Activated CD4-positive, alpha-beta T cell treated with anti-CD3 and anti-CD28 coated beads, Interleukin-2, amount 10 ng/mL, durations not matched to agents 7 days and 5 days (primary cell): ENCODE measurements at places on chromosomes 1 and 21. TPM values are rescaled to one million over a fixed set of nuclear protein-coding genes. Genes with fewer than 3 reads are reported as not detected.

DNA sequence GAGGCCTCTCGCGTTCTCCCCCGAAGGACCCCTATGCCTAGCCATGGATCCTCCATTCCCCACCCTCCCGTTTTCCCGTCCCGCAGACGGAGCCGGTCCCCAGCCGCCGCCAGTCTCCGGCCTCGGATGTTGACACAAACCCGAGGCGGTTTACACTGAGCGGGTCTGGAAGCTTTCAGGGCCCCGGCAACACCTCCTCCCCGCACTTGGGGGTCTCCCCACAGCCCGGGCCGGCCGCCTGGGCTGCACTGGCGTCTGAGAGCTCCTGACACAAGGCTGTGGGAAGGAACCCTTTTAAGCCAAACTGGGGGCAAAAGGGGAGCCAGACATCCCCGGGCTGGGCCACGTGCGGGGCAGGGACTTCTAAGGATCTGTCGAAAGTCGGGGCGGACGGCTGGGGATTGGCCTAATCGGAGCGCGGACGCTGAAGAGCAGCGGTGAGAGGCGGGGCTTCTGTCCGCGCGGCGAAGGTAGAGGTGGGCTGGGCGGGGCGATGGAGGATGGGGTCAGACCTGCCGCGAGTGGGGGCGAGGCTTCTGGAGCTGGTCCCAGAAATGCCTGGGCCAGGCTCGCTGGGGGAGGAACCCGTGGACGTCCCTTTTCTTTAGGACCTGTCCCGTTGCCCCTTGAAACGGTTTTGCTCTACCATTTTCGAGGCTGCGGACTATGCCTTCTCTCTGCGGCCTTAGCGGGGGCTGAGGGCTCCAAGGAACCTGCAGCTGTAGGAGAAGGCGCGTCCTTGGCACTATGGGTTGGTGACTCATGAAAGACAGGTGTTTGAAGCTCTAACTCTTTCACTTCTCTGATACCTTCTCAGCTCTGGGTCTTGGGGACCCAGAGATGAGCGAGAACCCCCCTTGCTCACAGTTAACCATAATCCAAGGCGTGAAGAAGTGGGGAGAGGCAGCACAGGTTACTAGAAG lies 1.2 kb upstream of the HPCAL4 start:
- DNase-seq, result no peak

GRCh38 chr1:113042285-113043143 lies 30.5 kb upstream of the LRIG2 start:
- peak; percentile 20 for DNase-seq

The PLEKHA6 gene
- total RNA-seq, result not detected

- no peak for DNase-seq
These were observed 461.2 kb downstream of the MATN1 start for GRCh38 chr1:30262158-30262557.

DNA sequence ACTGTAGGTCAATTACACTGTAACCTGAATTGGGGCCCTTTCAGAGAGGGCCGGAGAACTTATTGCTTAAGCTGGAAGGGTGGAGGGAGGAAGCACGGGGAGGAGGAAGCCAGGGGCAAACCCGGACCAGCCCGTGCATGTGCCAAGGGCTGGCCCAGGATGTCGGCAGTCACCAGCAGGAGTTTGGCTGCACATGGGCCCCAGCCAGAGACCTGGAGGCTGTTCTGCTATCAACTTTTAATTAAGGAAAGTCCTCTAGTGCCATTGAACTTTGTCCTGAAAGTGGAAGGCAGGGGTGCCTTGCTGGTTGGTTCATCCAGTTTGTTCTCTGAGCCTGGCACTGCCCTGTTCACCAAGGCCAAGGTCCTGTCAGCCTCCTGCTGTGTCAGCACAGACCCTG lies 200.8 kb upstream of the VAMP3 start:
- no peak for DNase-seq

The DUSP10 gene
- total RNA-seq, result 11.3 TPM

The LCE2A gene
- total RNA-seq, result not detected

DNA sequence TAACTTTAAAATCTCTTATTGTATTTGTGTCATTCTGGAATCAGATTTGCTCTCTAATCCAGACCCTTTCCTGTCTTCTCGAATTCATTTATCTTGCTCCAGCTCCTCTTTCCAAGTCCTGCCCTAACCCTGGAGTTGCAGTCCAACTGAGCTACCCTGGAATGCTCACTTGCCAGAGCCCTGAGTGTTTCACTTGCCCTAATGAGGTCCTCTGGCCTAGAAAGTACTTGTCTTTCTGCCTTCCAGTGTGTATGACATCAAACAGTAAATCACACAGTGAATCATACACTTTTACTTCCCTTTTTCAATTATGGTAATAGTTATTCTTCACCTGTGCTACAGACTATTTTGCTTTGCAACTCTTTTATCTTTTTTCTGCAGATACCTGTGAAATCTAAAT lies 96.9 kb downstream of the NEK7 start:
- DNase-seq, result no peak

DNA sequence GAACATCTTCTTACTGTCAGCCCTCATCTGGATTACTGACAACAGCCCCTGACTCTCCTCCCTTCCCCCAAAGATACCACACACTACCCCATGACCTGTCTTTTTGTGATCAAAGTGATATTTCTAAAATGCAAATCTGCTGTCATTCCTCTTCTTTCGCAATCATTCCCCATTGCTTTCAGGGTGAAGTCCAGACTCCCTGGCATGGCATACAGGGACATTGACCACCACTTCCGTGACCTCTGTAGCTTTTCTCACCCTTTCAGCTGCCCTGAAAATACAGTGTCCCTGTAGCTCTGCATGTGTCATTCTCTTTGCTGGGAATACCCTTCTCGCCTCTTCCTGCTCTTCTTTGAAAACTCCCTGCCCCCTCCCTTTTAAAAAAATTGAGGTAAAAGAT lies 4.1 kb downstream of the SERINC2 start:
- DNase-seq, result no peak

DNA sequence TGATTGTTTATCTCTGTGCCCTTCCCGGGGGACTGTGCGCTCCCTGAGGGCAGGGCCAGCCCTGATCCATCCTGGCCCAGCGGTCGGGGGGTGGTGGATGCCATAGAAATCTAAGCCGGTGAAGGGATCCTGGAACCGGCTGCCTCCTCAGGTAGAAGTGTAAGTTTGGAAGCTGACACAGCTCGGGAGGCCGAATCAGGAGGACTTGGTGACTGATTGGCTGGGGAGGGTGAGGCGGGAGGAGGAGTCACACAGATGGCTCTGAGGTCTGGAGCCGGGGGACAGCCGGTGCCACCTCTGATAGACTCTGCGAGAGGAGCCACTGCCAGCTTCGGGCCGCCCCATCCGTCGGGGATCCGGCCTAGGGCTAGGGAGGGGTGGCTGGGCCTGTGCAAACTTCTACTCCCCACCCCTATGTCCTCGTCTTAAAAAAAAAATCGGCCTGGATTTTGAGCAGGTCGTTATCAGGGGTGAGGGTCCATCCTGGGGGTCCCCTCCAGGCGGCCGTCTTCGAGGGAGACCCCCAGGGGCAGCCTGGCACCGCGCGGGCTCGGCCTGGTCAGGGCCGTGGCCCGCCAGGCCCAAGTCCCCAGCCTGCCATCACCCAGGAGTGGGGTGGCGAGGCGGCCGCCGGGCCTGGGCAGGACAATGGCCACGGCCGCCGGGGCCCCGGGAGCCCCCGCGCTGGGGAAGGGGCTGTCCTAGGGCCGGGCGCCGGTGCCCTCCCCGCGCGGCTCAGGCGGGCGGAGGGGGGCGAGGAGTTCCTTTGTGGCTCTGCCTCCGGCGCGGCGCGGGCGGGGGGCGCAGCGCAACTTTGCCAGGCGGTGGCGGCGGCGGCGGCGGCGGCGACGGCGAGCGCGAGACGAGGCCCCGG lies 708 bp upstream of the ZNF362 start:
- peak; percentile 37 for DNase-seq

GRCh38 chr1:147168626-147169058 lies 3.6 kb downstream of the PRKAB2 start:
- no peak for DNase-seq

DNA sequence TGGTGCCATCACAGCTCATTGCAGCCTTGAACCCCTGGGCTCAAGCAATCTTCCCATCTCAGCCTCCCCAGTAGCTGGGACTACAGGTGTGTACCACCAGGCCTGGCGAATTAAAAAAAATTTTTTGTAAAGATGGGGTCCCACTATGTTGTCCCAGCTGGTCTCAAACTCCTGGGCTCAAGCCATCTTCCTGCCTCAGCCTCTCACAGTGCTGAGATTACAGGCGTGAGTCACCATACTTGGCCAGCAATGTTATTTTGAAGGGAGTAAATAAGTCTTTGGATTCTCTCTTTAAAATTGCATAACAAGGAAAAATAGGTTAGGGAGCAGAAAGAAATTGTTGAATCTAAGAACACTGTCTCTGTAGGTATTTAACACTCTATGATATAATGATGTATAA lies 111.3 kb downstream of the RPS6KC1 start:
- DNase-seq, result no peak

DNA sequence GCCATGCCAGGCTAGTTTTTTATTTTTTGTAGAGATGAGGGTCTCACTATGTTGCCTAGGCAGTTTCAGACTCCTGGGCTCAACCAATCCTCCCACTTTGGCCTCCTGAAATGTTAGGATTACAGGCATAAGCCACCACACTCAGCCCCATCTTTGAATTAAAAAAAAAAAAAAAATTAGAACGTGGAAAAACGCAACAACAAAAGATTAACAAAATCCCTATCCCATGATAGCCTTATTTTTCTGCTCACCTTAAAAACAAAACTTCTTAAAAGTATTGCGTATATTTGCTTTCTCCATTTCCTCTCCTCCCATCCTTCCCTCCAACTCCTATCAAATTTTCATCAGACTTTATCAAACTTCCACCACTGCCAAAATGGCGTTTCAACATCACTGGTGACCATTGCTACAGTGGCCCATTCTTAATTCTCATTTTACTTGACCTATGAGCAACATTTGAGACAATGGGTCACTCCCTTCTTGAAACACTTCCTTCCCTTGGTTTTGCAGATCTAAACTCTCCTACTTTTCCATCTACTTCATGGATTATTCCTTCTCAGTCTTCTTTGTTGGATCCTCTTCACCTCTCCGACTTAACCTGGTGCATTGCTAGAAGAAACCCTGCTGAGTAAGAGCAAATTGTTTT lies 579 bp upstream of the ZNF684 start:
- peak; percentile 6 for DNase-seq

The MGST3 gene
- total RNA-seq, result 65.4 TPM

The C1orf87 gene
- total RNA-seq, result not detected

- DNase-seq, result no peak
These were observed 439.8 kb upstream of the RUNX1 start for GRCh38 chr21:35488946-35489345.

The FAM72D gene
- total RNA-seq, result 22.2 TPM

DNA sequence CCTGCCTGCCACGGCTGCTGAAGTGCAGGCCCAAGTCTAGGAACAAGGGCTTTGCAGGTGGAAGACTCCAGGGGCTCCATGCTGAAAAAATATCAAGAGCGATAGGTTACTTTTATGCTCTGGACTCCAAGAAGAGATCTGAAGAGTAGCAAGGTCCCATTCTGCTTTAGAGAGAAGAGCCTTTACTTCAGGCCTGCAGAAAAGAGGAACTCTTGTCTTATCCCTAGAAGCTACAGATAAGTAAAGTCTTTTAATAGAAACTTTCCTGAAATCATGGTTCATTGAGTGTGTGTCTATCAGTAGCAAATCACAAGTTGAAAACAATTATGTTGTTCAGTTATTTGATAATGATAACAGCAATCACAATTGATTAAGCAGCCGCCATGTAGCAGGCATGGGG lies 113.3 kb downstream of the TNR start:
- DNase-seq, result no peak

The CALML6 gene
- 0.47 TPM for total RNA-seq

The SPRR2B gene
- not detected for total RNA-seq

DNA sequence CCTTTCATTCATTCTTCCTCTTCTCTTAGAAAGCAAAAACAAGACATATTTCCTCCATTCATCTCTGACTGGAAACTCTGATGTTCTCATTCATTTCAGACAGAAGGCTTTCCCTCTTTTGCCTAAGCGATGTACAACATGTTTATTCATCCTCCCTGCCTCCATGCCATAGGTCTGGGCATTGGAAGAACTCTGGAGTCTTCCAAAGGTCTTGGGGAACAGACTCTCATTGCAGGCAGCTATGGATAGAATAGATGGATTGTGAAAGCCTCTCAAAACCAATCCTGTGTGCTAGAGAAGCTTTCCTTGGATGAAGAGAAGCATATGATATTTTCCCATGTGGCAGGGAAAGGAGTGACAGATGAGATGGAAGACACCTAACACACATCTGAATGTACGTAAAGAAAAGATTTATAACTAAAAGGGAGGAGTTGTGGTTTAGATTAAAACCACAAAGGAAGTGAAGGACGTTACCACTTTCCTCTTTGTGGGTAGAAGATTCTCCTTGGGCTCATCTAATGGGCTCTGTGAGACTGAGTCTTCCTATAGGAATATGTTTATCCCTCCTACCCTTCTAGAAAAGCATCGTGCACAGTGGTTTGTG lies 38.7 kb downstream of the BCL9 start:
- DNase-seq, result no peak

- DNase-seq, result peak; percentile 51
These were observed 31.7 kb upstream of the TMEM125 start for GRCh38 chr1:43238085-43238484.

GRCh38 chr1:45536886-45537285 lies 13.7 kb upstream of the AKR1A1 start:
- no peak for DNase-seq

- no peak for DNase-seq
These were observed 466.2 kb upstream of the PBX1 start for GRCh38 chr1:164092603-164093353.

- DNase-seq, result peak; percentile 50
These were observed 34.7 kb downstream of the WASF2 start for GRCh38 chr1:27455139-27455811.

- no peak for DNase-seq
These were observed 38.7 kb downstream of the FASLG start for GRCh38 chr1:172697534-172698002.

DNA sequence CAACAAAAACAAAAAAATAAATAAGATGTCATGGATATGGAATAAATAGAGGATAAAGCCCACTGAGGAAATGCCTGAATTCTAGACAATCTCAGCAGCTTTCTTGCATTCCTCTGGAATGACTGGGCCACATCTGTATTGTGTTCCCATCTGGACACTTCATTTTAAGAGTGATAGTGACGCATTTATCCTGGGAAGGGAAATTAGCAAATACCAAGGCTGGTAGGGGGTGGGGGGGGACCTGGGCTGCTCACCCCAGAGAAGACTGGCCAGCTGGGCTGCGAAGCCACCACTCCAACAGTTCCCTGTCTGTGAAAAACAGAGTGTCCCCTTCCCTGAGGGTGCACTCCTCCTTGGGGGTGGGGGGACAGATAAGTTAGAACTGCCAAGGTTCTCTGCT lies 106.3 kb downstream of the HIVEP3 start:
- no peak for DNase-seq

GRCh38 chr1:173861731-173862145 lies 6.1 kb downstream of the GAS5 start:
- DNase-seq, result no peak

- DNase-seq, result no peak
These were observed 6.2 kb upstream of the YRDC start for GRCh38 chr1:37814252-37814651.

The ANGPTL7 gene
- total RNA-seq, result not detected

DNA sequence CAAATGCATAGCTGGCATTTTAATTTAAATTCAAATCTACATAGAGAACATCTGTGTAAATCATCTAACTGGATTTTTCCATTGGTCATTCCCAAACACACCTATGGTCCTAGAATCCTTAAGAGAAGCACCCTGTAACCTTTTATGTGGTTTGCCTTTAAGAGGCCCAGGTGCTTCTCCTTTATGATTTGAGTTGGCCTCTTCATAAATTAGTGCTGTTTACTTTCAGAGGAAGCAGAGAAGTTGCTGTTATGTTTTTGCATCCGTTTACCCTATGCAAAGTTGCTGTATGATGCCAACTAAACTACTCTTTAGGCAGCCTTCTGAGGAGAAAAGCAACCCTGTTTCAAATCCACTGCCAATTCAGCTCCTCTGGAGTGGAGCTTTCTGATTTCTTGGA lies 193.8 kb downstream of the HS2ST1 start:
- DNase-seq, result no peak
